ENCODE measurements at places on chromosomes 2 and 18.

- no peaks in the 10 kb centered on the region for H3K4me1 ChIP-seq
- H3K36me3 ChIP-seq: no peaks in the 10 kb centered on the region
- H3K27me3 ChIP-seq: no peaks in the 10 kb centered on the region
- DNase-seq: no peak
- H3K27ac ChIP-seq: no peak overlapping the region
Measured at GRCh38 chr2:56287508-56287907, 103.7 kb downstream of the CCDC85A start.

- H3K36me3 ChIP-seq: no peaks in the 10 kb centered on the region
- peak; percentile 48 for DNase-seq
- peak overlapping the region; percentile 58 for H3K27ac ChIP-seq
- H3K4me3 ChIP-seq: no peak overlapping the region
- H3K4me1 ChIP-seq: peaks cover 16% of the 10 kb centered on the region
Measured at GRCh38 chr2:223929571-223930102, 15.5 kb downstream of the WDFY1 start.

- no peaks in the 10 kb centered on the region for H3K4me1 ChIP-seq
- H3K4me3 ChIP-seq: no peak overlapping the region
- H3K27ac ChIP-seq: no peak overlapping the region
- DNase-seq: peak; percentile 18
- no peaks in the 10 kb centered on the region for H3K36me3 ChIP-seq
- no peaks in the 10 kb centered on the region for H3K27me3 ChIP-seq
Measured at GRCh38 chr18:31248783-31249521, 69.0 kb upstream of the DSG1 start.

DNA sequence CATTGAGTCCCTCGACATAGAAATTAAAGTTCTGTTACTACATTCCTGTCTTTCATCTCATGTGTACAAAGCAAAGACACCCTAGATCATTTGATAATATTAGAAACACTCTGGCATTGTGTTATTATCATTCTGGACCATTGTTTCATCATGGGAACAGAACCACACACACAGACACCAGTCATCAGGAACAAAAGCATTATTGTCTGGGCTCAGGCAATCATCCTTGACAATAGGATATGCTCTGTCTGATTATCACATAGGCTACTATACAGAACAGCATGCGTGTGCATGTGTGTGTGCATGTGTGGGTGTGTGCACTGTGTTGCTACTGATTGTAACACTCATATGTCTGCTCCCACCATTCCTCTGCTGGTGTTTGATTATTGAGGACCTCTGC, 242.5 kb downstream of the SH3BP4 start:
- no peak for DNase-seq
- no peaks in the 10 kb centered on the region for H3K4me1 ChIP-seq
- H3K4me3 ChIP-seq: no peak overlapping the region
- peaks cover 49% of the 10 kb centered on the region for H3K27me3 ChIP-seq
- no peaks in the 10 kb centered on the region for H3K36me3 ChIP-seq

GRCh38 chr2:121591199-121591598, 58.1 kb downstream of the CLASP1 start:
- peaks cover 10% of the 10 kb centered on the region for H3K4me1 ChIP-seq
- DNase-seq: no peak

Data from IMR-90 (cell line).